ENCODE measurements at places on chromosomes 1 and 21.
A peak's percentile ranks its signal among the peaks of the same experiment; 100 is the strongest.

GRCh38 chr1:78035121-78035520, 10.6 kb upstream of the GIPC2 start:
- DNase-seq = no peak

DNA sequence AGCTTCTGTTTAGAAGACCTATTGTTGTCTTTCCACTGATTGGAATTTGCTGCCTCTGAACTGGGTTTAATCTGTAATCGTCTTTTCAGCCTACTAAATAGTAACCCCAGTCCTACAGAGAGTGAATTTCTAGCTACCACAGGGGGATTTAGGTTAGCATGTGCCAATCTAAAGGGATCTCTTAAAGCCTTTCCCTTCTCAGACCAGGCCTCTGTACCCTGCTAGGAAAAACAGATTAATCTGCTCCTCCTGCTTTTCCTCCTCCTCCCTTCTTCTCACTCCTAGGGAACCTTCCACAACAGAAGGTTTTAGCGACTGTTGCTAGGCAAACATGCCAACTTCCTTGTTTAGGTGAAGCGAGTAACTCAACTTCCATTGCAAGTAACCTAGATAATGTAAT, 1.3 kb upstream of the RC3H1 start:
- DNase-seq = no peak

- no peak for DNase-seq
Observed at GRCh38 chr1:226977643-226978431, 37.7 kb downstream of the COQ8A start.

DNA sequence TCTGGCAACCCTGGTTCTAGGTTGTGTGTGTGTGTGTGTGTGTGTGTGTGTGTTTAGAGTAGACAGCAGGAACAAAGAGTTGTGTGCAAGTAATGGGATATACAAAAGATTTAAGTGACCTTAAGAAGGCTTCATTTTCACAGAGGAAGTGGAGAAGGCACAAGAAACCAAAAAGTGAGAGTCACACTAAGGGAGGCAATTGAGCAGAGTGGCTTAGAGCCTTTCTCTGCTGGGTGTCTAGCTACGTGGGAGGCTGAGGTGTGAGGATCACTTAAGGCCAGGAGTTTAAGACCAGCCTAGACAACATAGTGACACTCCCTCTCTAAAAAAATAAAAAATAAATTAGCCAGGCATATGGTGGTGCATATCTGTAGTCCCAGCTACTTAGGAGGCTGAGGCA, 44.4 kb upstream of the HAO2 start:
- DNase-seq = no peak

DNA sequence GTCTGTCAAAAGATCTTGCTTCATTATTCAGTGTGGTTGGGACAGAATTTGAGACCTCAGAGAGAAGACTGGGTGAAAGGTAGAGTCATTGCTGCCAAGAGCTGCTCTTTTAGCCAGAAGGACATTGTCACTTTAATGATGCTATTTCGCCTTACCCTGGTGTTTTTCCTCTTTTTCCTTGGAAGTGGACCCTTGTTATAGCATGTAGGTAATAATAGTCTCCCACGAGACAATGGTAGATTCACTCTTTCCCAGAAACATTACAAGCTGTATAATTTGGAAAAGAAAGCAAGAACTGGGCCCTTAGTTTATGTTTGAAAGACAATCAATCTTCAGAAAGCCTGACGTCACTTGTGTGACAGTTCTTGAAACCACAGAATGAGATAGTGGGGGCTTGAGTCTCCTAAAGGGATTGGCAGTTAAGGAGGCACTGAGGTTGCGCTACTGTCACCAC, 3.8 kb downstream of the SERTAD4 start:
- no peak for DNase-seq

GRCh38 chr1:155974208-155975115, 3.9 kb downstream of the ARHGEF2 start:
- peak; percentile 13 for DNase-seq

DNA sequence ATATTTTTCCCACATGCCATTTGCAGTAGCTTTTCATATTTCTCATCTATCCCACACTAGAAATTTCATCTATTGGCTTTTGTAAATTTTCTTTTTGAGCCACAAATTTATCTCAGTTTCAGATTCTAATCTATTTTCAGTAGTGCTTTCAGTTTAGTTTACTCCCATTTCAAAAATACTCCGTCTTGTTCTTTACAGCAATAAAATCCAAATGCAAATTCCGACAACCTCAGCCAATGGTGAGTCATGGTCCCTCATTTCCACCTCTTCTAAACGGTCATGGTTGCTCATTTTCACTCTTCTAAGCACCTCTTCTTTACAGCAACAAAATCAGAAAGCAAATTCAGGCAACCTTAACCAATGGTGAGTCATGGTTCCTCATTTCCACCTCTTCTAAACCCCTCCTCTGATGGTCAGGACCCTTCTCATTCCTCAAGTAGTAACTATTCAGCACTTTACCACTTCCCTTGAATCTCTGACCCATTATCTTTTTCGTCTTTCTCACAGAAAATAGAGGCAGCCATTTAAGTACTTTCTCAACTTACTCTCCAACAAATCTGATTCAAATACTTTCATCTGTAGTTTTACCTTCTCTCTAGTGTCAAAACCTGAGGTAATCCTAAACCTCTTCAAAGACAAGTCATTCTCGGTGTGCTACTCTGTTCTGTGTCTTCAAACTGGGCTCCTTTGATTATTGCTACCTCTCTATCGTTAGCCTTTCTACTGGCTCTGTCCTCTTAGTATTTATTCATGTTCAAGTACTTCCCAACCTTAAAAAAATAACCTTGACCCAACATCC, 34.4 kb downstream of the C21orf91 start:
- no peak for DNase-seq

- no peak for DNase-seq
Observed at GRCh38 chr1:71510725-71511124, 429.9 kb upstream of the ZRANB2 start.

GRCh38 chr21:45080639-45081414, 6.4 kb downstream of the ADARB1 start:
- DNase-seq = no peak

DNA sequence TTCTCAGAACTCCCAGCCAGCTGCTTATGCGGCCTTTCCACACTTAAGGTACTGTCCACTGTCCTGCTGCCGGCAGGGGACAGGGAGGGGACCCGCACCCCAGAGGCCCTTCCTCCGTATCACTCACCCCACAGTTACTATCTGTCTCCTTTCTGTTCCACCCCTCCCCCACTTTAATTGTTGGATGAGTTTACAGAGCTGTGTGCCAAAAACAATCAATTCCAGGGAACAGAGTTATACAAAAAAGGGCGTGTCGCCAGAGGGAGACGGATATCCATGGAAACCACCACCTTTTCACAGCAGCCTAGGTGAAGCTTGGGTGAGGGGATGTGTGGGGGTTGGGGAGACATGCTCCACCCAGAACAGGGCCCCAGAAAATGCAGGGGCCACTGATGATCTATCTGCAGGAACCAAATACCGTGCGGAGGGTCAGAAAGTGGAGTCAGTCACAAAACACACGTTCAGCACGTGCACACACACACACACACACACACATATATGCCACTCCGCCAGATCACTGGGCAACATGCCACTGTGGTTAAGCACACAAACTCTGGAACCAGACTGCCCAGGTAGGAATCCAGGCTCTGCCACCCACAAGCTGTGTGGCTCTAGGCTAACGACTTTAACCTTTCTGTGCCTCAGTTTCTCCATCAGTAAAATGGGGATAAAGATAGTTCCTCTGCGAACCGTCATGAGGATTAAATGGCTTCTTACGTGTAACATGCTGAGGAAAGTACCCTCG, 30.5 kb downstream of the CASZ1 start:
- peak; percentile 29 for DNase-seq

GRCh38 chr1:173017792-173018191, 32.9 kb downstream of the TNFSF18 start:
- no peak for DNase-seq

- DNase-seq = no peak
Observed at GRCh38 chr1:17436380-17437174, 2.9 kb downstream of the RCC2 start.

GRCh38 chr1:154352245-154352580, 26.9 kb downstream of the ATP8B2 start:
- DNase-seq = no peak

DNA sequence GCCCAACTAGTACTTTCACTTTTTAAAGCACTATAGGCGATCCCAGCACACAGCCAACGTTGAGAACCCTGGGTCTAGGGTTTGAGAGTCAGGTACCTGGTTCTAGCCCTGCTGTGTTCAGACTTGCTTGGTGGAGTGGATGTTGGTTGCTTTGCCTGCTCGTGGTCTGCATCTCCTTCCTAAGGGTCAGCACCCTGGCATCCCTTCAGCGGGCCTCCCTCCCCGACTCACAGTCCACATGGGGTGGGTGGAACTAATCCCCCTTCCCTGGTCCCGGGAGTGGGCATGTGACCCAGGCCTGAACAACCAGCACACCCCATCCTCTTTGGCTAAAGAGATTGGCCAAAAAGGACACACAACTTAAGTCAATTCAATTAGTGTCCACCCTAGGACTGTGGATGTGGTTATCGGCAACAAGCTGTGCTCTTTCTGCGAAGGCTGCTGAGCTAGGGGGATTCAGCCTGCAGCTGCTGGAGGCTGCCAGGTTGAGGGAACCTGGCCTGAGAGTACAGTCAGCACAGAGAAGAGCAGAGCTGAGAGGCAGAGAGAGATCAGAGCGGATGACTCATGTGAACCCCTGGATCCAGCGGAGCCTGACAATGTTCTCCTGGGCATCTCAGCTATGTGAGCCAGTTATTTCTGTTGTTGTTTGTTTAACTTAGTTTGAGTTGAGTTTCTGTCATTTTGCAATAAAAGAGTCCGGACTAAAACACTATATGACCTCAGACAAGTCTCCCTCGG, 138.9 kb downstream of the ACTL8 start:
- no peak for DNase-seq

DNA sequence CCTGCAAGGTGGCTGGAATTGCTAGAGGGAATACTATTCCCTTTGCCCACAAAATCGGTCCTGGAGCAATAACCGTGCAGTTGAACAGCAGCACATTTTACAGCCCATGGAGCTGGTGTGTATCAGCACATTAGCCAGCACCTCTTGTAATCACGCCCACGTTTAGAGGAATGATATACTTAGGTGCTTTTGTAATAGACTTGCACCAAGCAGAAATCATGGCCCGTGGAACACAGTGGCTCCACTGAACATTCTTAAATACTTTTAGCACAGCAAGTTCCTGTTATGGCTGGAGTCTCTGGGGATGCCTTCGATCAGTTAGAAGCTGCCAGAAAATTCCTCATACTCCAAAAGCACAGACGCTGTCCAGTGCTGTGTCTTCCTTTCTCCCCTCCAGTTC, 218.1 kb upstream of the FAM78B start:
- no peak for DNase-seq

DNA sequence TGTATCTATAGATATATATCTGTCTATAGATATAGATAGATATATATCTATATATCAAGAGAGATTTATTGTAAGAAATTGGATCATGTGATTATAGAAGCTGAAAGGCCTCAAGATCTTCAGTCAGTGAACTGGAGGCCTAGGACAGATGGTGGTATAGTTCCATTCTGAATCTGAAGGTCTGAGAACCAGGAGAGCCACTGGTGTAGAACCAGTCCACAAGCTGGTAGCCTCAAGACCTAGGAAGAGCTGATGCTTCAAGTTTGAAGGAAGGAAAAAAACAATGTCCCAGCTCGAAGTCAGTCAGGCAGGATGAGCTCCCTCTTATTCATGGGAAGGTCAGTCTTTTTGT, 213.2 kb upstream of the JUN start:
- DNase-seq = no peak

- DNase-seq = no peak
Observed at GRCh38 chr1:8666389-8667167, 150.9 kb downstream of the RERE start.

GRCh38 chr1:185433667-185434066, 116.6 kb upstream of the IVNS1ABP start:
- no peak for DNase-seq

GRCh38 chr1:27589841-27590426, 14.0 kb downstream of the AHDC1 start:
- DNase-seq = peak; percentile 69

DNA sequence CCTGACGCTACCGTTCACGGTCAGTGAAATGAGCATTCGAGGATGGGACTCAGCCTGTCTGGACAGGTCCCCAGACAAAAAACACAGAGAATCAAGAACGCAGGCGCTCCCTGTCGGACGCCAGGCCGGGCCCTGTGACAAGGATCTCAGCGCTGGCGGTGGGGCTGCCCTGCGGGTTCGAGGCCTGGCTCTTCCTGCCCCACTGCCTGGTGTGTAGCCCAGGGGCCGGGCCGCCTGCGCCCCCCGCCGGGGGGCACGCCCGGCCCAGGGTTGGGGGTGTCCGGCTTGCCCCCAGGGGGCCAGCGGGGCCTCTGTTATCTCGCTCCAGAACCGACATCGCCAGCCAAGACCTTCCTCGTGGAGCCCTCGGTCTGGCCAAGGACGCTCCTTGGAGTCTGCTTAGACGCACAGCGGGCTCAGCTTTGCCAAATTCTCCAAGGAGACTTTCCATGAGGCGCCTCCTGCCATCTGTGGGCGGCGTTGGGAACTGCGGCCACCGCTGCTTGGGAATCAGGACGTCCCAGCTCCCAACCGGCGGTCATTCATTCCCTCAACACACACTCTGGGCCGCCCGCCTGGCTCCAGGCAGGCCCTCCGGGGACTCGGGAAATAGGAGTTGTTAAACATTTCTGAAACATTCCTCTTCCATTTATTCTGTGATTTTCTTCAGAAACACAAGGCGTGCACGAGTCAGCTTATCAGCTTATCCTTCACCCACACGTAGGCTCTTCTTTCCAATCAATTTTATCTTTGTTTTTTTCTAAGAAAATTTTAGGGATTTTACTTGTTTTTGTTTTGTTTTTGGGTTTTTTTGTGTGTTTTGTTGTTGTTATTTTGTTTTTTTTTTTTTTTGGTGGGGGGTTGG, 11.3 kb upstream of the RIPK4 start:
- peak; percentile 78 for DNase-seq

DNA sequence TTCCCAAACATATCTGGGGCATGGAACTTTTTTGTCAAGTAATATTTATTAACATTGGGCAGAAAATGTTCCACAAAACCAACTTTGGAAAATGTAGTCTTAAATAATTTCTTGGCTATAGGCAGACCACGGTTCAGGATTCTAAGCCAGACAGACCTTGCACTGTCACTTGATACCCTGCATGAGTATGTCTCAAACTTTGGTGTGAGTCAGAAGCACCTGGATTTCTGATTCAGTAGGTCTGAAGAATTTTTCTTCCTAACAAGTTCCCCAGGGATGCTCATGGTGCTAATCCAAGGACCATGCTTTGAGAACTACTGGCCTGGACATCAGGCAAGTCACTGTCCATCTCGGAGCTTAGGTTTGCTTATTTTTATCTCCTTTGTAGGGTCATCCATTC, 562.0 kb downstream of the PLPP3 start:
- DNase-seq = no peak

- no peak for DNase-seq
Observed at GRCh38 chr21:34073749-34074282, 438 bp downstream of the MRPS6 start.

- DNase-seq = no peak
Observed at GRCh38 chr1:109112056-109112651, 1.8 kb upstream of the ELAPOR1 start.

GRCh38 chr1:176903474-176903873, 261.0 kb downstream of the ASTN1 start:
- no peak for DNase-seq

- DNase-seq = peak; percentile 72
Observed at GRCh38 chr1:41387667-41388091, 26.4 kb downstream of the FOXO6 start.

GRCh38 chr1:200778766-200779165, 40.1 kb downstream of the CAMSAP2 start:
- no peak for DNase-seq

GRCh38 chr21:44636209-44637017, 743 bp upstream of the KRTAP10-10 start:
- no peak for DNase-seq
